Posterior vena cava (tissue), 2 donors: ENCODE measurements at places on chromosomes 5 and 9. TPM values are rescaled to one million over a fixed set of nuclear protein-coding genes. Genes with fewer than 3 reads are reported as not detected.
A peak's percentile ranks its signal among the peaks of the same experiment; 100 is the strongest.

DNA sequence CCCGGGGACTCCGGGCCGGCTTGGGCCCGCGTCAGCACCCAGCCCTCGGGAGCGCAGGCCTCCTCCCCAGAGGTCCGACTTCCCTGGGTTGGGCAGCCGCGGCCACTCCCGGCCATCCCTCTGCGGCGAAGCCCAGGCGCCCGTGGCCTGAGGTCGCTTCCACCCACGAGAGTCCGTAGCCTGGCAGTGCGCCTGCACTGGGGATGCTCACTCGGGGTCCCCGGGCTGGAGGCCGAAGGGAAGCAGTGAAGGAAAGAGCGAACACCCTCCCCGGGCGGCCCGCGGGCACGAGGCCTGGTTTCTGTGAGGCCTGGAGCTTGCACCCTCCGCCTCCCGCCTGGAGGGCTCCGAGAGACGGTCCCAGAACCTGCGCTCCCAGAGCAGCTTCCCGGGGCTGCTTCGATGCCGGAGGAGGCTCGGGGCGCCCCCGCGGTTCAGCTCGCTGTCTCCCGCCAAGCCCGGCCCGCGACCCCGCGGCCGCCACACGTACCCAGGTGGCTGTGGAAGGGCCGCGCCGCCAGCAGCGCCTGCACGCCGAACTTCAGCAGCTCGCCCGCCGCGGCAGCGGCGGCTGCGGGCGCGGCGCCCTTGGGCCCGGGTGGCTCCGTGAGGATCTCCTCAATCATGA lies 607 bp downstream of the BARX1 start:
- no peak for DNase-seq

DNA sequence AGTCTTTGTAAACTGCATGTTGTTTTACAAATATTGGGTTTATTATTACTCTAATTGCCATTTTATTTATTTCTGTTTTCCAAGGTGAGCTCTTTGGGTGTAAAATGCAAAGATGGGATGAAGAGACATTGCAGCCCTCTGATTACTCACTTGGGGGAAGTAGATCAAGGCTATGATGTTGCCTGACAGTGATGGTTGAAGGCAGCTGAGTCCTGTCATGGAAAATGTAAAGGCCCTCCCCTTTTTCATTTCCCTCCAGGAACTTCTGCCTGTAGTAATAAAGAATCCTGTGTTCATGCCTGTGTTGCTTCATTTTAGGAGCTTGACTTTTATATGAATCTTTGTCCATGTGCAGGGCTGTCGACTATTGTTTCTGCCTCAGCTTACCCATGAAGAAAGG lies 605.4 kb upstream of the CLINT1 start:
- no peak for DNase-seq

DNA sequence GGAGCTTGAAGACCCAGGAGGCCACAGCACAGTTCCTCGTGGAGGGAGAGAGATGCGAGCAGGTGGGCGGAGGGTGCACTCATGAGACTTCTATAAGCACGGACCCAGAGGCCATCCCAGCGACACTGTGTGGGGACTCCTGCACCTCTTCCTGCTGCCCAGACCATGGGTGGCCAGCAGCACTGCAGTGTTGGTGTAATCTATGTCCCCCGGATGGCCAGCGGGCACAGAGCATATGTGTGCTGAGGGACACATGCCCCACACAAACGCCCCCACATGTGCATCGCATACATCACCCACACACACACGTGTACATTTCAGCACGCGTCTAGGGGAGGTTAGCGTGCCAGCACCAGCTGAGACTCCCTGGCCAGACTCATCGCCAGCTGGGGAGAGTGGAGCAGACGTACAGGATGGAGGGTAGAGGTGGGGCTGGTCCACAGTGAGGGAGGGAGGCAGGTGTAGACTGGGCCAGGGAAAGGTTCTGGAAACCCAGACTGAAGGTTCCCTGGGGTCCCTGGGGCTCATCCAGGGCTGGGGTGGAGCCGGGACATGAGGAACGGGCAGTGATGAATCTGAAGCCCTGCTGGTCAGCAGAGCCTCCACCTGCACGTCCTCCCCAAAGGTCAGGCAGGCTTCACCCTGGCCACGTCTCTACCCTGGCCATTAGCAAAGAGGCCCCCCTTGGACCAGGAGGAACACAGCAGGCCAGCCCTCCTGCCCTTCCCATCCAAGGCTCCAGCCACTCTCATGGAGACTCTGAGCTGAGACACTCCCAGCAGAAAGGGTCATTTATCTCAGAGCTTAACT lies 27.6 kb downstream of the ADAMTS2 start:
- DNase-seq = peak; percentile 76

GRCh38 chr5:96297290-96297689 lies 135.8 kb downstream of the PCSK1 start:
- DNase-seq = no peak

DNA sequence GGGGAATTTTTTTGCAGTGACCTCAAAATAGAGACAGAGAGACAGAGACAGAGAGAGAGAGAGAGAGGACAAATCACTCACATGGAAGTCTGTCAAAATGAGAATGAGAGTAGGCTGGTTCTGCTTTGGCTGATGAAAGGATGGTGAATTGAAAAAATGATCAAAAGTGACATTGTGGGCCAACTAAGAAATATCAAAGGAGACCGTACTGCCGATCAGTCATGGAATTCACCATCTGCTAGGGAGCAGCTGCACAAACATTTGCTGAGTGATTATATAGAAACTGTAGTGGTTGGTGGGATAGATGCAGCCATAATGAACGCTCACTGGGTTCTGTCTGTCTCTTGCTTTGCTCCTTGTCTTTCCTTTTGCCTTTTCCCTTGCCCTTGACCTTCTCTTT lies 476.6 kb upstream of the SGCD start:
- no peak for DNase-seq

DNA sequence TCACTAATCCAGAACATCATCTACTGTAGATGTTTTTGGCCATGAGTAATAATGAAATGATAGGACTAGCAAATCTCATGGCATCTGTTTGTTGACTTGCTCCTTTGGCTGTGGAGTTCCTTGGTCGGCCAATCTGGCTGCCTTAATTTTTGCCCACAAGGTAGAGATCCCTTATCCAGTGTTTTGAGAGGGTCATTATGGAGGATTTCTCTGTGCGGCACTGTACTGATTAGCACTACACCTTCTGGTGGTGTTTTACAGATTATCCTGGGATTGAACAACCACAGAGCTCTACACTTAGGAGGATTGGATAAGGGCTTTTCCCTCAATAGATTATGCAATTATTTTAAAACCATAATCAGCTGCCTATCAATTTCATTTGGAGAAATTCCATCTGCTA lies 3.2 kb upstream of the ENHO start:
- no peak for DNase-seq

DNA sequence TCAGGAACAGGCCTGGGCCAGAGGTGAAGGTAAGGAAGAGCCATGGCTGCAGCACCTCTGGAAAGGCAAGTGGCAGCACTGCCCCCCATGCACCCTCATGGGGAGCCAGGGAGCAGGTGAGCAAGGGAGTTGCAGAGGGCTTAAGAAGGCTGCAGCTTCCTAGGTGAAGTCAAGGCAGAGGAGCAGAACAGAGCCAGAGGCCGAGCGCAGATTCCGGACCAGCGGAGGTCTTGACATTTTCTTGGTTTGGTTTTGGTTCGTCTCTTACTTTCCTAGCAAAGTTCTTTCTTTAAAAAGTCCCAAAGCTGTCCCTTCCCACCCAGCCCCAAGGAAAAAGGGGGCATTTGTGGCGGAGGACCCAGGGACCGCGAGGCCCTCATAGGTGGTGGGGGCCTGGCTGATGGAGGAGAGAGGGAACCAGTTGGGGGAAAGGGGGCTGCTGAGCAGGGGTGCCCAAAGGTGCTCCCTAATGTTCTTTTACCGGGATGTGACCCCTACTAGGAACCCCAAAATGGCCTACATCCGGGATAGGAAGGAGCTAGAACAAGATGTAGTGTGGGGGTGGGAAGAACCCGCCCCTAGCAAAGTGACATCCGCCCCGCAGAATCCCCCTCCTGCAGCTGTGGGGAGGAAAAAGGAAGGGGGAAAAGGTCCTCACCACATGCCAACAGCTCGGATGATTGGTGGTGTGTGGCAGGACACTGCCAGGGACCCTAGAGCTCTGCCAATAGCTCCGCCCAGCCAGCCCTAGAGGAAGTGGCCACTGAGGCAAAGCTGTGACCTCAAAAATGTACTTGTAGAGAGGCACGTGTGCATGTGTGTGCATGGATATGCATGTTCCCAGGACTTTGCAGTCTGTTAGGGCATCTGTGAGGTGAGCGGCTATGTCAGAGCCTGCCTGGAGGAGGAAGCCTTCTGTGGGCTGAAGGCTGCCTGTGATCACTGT lies 914 bp upstream of the CD72 start:
- DNase-seq = no peak

GRCh38 chr9:124197177-124198095 lies 60.3 kb upstream of the NEK6 start:
- DNase-seq = peak; percentile 81

GRCh38 chr9:86022687-86023266 lies 76.6 kb downstream of the GOLM1 start:
- DNase-seq = no peak

DNA sequence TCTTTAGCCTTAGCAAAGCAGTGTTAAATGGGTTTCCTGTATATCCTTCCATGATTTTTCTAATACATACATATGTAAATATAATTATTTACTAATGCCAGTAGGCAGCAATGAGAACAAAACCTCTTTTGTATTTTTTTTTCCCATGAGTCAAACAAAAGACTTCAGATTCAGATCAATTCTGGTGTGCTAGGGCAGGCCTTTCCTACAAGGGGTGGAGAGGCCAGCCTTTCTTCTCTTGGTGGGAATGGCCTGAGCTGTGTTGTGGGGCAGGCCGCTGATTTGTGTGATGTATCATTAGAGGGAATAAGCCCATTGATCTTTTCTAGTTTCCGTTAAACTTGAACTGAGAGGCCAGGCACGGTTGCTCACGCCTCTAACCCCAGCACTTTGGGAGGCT lies 115.5 kb upstream of the DMRT1 start:
- no peak for DNase-seq

GRCh38 chr9:120663380-120663779 lies 50.9 kb downstream of the MEGF9 start:
- DNase-seq = no peak

- no peak for DNase-seq
Measured at GRCh38 chr9:30628915-30629567, 1755.4 kb upstream of the ACO1 start.

DNA sequence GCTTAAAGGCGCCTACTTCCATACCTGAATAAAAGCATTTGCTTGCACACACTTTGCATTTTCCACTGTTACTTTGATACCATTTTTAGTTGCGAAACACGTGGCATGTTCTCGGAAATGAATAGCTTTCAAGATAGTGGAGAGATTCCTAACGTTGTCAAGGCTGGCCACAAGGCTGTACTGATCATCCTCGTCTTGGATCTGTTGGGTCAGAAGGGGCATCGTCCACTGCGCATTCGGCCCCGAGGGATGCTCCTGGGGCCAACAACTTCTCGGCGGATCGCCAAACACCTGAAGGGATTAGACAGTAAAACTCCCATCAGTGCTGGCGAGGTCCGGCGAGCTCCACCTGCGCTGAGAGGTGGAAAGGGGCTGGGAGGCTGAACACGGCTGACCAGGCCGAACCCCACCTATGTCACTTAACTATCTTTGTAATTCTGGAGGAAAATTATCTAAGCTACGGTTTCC lies 599 bp downstream of the RAD1 start:
- no peak for DNase-seq

DNA sequence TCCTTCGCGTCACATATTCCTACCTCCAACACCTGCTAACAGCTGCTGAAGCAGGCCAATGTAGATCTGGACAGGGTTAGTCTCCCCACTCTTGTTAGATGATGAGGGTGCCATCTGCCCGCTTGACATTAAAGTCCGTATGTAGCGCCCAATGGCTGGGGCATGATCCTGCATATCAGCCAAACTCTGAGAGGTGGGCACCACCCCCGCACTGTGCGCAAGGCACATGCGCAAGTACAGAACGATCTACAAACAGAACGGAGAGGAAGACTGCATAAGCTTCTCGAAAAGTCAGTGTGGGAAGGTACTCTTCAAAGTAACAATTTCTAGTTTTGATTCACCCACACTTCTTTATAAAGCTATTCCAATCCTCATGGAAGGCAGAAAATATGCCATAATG lies 69.8 kb downstream of the ECPAS start:
- DNase-seq = no peak

GRCh38 chr9:114989600-114990410 lies 59.4 kb upstream of the TNFSF8 start:
- no peak for DNase-seq

DNA sequence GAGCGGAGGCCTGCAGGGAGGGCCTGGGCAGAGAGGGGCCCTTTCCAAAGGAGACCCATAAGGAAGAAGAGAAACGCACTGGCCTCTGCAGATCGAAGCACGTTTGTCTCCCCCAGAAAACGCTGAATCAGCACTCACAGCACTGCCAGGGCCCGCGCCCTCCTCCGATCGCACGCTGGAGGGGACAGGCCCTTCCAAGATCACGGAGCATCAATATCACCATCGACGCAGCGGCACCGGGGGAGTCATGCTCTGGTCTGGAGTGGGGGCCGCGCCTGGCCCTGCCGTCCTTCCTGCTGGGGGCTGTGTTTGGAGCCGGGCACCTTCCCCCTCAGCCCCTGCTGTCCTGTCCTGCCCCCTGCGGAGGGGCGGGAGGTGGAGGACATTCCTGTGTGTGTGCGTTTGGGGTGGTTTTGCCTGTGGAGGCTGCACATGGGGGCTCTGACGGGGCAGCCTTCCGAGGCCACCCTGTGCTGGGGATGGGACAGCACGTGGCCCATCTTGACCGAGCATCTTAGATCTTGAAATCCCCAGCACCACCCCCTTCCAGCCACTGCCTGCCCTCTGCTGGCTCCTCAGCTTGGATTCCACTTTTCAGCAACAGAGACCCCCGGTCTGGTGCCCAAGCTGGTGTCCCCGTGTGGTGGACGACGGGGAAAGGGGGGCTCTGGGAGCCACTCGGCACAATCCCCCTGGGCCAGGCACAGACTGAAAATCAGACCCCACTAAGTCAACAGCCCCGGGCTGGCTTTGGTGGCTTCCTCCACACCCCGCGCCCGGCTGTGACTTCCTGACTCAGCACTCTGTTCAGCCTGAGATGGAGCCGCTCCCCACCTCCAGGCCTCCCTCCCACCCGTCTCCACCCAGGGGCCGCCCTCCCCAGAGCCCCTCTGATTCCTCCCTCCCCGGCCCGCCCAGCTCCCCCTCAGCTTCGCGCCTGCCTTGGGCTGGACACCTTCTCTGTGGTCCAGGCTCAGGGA lies 8.3 kb downstream of the TMEM250 start:
- no peak for DNase-seq

GRCh38 chr5:27308153-27308552 lies 269.8 kb upstream of the CDH9 start:
- DNase-seq = no peak

The PHYHD1 gene
- 24.8 TPM for total RNA-seq

The HMMR gene
- total RNA-seq = 0.32 TPM

The KCNN2 gene
- 0.46 TPM for total RNA-seq

The GPR151 gene
- not detected for total RNA-seq

The CLIC3 gene
- total RNA-seq = 3.8 TPM
